ENCODE measurements at places on chromosomes 3 and 15.
A peak's percentile ranks its signal among the peaks of the same experiment; 100 is the strongest.

DNA sequence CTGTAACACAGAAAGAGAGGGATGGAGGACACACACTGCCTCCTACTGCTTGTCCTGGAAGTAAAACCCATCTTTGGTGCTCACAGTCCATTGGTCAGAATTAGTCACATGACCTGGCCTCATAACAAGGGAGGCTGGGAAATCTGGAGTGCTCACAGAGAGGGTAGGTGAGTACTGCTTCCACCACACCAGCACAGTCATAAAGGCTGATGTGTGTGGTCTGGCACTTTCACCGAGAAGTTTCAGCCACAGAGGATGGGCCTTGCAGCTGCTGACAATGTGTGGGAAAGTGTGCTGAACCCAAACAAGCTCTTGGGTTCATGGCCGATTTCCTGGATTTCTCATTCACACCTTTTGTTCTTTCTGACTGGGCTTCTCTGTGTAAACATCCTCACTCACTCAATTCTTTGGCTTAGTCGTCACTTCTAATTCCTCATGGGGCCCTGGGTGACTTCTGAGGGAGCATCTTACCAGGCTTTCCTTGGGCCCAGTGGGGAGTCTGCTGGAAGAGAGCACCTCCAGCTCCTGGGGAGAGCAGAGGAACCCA, 100.7 kb downstream of the ASB7 start:
- DNase-seq = no peak

DNA sequence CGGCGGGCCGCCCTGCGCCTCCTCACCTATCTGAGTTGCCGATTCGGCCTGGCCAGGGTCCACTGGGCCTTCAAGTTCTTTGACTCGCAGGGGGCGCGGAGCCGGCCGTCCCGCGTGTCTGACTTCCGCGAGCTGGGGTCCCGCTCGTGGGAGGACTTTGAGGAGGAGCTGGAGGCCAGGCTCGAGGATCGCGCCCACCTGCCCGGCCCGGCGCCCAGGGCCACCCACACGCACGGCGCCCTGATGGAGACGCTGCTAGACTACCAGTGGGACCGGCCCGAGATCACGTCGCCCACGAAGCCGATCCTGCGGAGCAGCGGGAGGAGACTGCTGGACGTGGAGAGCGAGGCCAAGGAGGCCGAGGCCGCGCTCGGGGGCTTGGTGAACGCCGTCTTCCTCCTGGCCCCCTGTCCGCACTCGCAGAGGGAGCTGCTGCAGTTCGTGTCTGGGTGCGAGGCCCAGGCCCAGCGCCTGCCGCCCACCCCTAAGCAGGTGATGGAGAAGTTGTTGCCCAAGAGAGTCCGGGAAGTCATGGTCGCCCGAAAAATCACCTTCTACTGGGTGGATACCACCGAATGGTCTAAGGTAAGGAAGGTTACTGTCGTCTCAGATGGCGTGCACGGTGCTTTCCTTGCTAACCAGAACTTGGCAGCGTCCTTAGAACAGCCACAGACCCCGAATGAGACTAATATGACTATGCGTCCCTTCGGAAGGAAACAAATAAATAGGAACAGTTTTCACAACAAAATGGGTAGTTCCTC, 567 bp downstream of the TICRR start:
- no peak for DNase-seq

DNA sequence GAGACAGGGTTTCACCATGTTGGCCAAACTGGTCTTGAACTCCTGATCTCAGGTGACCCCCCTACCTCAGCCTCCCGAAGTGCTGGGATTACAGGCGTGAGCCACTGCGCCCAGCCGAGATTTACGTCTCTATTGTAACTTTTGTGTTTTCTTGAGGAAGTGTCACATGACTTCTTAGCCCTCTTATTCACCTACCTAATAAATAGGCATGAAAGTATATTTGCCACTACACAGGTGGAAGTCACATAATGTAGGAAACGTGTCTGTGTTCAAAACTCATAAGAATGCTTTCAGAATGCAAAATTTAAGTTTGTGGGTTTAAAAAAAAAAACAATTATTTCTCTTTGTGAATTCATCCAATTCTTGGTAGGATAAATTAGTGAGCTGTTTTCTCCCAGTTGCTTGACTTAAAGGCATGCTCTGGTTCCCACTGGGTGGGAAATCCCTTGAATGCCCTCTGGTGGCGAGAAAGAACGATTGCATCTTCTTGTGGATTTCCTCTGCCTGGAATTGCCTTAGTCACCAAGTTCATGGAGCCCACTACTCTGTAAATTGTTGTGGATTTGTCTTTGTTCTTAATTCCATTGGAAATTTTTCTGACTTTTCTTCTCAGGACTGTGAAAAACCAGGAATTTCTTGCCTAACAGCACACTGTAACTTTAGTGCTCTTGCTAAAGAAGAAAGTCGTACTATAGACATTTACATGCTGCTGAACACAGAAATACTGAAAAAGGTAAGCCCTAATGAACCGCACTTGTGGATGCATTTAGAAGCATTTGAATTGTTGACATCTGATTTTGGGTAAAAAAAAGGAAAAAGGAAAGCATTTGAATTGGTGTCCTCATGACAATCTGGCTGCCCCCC, 82.2 kb upstream of the CTDSPL start:
- peak; percentile 32 for DNase-seq

DNA sequence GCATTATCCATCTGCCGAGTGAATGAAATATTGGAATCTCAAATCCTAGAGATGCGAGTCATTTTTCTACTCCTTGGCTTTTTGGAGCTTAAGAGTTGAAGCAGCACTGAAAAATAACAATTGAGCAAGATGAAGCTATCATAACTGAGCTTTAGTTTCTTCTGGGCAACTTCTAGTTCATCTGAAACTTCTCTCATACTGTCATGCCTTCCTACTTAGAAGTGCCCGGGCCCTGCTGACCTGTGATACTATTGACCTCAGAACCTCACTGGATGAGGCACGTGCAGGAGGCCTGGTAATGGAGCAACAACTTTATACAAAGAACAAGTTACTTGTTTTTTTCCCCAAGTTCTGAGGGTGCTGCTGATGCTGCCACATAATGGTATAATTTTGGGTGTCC, 48.5 kb upstream of the P3H2 start:
- DNase-seq = no peak

GRCh38 chr3:159346271-159346903, 544.5 kb downstream of the MFSD1 start:
- no peak for DNase-seq

DNA sequence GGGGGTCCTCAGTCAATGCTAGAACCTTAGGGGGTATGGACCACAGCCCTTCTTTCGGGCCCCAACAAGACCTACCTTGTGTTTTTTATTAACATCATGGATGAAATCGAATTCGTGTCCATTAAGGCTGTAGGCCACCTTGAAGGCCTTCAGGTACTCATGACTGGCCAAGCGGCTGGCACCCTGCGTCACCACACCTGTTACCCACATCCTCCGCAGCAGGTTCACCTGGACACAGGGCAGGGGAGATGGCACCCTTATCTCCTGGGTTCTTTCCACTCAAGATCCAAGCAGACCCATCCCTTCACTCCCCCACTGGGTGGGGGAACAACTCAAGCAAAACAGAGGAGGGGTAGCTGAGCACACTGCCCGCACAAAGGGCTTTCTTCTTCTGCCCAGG, 6.6 kb downstream of the MFGE8 start:
- no peak for DNase-seq

DNA sequence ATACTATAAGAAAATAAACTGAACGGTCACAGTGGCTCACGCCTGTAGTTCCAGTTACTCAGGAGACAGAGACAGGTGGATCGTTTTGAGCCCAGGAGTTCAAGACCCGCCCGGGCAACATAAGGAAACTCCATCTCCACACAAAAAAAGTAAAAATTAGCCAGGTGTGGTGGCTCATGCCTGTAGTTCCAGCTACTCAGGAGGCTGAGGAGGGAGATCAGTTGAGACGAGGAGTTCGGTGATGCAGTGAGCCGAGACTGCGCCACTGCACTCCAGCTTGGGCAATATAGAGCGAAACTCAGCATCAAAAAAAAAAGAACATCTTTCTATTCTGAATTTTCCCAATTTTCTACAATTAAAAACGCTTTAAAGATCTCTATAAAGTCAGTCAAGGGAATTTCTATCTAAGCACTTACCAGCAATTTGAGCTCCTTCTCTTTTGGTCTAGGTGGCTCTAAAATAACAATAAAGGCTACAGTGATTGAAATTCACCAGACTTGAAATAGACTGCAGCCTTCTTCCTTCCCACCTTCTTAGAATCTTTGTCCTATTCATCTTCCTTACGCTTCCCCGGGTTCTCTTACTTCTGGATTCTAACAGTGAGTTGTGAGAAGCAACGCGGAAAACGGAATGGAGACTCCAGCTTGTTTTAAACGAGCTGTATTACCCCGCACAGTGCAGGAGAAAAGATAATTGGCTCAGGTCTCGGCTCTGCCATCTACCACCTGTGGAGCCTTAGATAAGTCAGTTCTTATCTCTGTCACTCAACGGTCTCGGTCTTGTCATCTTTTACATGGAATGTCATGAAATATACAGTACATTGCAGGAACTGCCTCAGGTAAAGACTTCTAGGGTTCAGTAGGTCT, 812 bp upstream of the SEC62 start:
- DNase-seq = no peak

- no peak for DNase-seq
These were observed 18.2 kb downstream of the DNAJB8 start for GRCh38 chr3:128448491-128448890.

- no peak for DNase-seq
These were observed at the start of gene UBAP1L for GRCh38 chr15:65115086-65115485. TSS of gene UBAP1L (minus strand) at chr15:65115200. CDS start at chr15:65106215, 8,985 bp downstream.

GRCh38 chr3:124486324-124486723, 243.9 kb upstream of the UMPS start:
- DNase-seq = no peak

DNA sequence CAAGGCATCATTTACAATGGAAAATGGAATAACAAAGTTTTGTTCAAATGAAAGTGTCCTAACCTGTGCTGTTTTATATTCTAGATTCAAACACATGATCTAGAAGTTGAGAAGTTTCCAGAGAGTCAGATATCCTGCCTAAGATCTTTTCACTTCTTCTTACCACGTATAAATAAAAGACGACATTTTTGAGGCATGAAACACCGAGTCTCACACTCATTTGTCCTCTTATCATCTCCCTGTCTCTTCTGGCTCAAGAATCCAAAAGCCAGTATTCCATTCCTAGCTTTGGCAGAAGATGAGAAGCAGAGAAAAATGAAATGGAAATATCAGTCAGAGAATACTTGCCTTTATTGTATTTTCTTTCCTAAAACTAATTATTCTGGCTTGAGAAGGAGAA, 738.6 kb upstream of the NR2F2 start:
- DNase-seq = no peak

DNA sequence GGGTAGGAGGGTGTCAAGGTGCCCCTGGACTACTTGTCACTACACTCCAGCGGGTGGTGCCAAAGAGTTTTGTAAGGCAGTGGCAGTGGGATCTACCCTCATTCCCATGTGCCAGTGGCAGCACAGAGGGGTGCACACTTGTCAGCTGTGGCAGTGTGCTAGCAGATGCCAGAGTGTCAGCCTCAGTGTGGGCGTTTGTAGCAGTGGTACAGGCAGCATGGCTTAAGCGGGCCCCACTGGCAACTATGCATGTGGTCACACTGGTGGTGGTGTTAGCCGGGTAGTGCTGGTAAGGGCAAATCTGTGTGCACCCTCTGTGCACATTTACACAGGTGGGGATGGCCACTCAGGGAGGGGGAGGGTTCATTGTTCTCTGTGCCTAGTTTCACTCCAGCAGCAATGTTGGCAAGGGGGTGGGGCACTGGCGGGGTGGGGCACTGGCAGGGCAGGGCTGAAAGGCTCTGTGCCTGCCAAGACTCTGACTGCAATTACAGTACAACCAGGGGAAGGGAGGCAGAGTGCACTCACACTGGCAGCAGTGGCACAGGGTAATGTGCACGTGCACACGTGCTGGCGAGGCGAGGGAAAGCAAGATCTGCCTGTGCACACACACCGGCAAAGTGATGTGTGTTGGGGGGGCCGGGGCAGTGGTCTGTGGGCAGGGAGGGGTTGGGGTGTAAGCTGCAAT, 31.8 kb downstream of the MYO9A start:
- no peak for DNase-seq

GRCh38 chr15:59764775-59765174, 75.7 kb upstream of the BNIP2 start:
- no peak for DNase-seq

DNA sequence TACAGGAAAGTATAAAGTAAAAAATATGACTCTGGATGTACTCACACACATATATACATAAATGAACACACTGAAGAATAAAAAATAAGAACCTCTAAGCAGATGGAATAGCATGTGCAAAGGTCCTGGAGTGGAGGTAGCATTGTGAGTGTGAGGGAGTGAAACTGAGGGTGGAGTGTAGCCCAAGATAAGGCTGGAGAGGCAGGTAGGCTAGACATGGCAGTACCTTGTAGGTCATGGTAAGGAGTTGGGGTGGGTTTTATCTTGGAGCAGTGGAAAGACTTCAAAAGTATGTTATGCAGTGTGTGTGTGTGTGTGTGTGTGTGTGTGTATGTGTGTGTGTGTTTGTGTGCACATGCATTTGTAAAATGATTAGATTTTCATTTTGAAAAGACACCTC, 49.5 kb downstream of the TLNRD1 start:
- no peak for DNase-seq

- no peak for DNase-seq
These were observed 319.0 kb downstream of the MECOM start for GRCh38 chr3:169344465-169344864.

DNA sequence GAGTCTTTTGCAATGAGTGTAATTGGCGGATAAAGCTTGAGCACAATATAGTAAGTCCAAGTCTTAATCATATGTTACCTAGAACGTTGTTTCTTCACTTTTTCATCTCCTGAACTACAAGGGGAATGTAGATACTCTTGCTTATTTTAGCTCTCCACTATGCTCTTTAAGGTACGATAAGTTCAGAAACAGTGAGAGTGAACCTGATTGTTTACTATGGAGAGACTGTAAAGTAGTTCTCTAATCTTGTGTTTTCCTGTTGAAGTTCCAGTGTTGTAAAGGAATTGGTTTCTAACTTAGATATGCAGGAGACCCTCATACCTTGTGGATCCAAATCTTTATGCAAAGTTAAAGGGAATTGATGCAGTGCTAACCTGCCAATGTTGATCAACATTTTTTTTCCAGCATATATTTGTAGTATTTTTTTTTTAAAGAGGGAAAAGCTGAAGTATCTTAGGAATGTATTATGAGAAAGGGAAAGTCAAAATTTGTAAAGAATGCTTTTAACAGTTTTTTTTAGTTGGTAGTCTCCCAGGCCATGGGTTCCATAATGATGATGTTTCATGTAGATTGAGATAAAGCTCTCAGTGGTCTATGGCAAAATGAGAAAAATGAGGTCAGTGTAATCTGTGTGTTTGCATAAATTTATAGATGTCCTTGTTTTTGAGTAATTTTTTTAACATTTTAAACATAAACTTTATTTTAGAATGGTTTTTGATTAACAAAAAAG, 14.9 kb downstream of the ATP11B start:
- no peak for DNase-seq

DNA sequence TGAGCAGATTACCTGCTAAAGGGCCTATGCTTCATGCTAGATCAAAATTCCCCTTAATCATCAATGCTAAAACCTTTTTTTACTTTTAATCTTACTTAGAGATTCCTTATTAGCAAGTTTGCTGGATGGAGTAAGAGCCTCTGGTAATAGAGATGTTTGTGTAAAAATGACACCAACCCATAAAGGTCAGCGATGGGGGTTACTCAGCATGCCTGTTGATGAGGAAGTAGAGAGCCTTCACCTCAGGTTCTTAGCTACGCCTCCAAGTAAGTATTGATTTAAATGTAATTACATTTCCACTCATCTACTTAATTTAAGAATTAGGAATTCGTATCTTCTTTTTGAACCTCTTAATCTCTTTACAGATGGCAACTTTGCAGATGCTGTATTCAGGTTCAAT, 38.8 kb downstream of the DNAJC13 start:
- no peak for DNase-seq

- no peak for DNase-seq
These were observed 24.7 kb upstream of the MCTP2 start for GRCh38 chr15:94206463-94207167.

Measured in right kidney (tissue), 9 donors.